ENCODE measurements at places on chromosomes 4 and X.

DNA sequence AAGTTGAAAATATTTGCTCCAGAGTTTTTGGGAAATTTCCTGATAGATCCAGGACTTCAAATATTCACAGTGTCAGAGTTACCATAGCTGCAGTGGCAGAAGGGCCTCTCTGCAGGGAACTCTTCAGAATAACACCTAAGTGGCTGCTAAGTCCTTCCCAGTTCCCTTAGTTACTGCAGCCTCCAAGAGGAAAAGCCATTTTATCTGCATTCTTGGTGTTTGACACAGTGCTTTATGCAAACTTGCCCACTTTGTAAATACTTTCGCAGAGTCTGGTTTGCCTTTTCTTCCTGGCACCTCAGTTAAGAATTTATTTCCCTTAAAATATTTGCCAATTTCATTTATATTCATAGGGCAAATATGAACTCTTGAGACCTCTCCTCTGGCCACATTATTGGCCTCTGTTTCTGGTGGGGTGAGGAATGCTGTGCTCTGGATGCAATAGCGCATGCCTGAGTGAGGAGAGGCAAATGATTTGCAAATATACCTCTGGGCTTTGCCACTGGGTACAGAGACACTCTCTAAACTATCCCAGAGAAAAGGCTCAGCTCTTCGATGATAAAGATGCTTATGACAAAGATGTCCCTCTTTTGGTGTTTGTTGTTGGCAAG, 566.3 kb upstream of the NR3C2 start:
- DNase-seq, result no peak

DNA sequence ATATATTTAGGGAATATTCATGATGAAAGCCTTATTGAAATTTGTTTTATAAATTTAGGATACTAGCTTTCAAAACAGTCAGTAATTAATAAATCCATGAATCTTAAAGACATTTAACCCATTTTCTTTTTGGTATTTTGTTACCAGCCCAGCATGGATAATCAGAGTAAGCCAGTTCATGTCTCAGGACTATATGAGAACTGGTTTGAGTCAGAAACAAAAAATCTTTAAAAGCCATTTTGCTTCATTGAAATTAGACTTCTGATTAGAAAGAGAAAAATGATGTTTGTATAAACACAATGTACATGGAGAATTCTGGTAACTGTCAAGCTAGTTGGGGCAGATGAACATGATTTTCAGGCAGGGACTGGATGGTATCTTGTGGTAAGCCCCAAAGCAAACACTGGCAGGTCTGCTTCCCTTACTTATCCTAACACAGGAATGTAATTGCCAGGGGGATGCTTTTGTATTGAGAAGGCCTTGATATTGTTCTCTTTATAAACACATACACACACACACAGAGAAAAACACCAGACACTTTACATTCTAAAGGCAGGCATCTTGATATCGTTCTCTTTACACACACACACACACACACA, 9.4 kb downstream of the ARHGAP10 start:
- DNase-seq, result no peak

- no peak for DNase-seq
Observed at GRCh38 chr4:184329659-184330400, 112.2 kb upstream of the ENPP6 start.

DNA sequence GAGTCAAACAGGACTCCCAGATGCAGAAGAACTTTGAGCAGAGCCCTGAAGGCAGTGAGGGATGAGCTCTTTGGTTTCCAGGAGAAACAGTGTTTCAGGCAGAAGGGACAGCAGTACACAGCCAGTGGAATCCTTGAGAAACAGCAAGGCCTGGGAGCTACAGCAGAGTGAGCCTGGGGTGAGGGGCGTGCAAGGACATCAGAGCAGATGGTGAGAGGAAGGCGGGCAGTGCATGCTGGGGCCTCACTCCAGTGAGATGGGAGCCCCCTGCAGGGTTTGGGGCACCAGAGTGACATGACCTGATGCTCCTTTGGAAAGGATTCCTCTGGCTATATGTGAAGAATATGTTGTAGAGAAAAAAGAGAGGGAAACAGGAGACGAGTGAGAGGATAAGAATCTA, 98.1 kb upstream of the EGFL6 start:
- DNase-seq, result no peak

GRCh38 chr4:154503598-154503997, 12.0 kb upstream of the DCHS2 start:
- DNase-seq, result peak; percentile 1

DNA sequence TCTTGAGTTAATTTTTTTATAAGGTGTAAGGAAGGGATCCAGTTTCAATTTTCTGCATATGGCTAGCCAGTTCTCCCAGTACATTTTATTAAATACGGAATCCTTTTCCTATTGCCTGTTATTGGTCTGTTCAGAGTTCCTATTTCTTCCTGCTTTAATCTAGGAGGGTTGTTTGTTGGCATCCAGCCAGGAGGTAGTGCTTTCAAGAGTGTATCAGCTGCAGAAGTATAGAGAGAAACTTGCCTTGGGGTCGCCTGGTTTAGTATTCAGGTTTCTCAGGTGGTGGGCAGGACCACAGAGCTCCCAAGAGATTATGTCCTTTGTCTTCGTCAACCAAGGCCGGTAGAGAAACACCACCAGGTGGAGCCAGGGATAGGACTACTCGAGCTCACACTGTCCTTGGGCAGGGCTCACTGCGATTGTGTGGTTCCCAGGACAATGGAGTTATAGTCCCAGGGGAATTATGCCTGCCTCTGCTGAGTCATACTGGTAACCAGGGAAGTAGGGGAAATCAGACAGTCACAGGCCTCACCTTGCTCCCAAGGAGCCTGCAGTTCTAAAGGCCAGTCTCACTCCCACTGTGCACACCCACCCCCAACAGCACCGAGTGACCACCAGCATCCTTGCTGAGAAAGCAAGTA, 168.1 kb downstream of the VSIG4 start:
- no peak for DNase-seq

GRCh38 chr4:188008377-188008776, 12.8 kb downstream of the ZFP42 start:
- DNase-seq, result peak; percentile 33

- DNase-seq, result peak; percentile 42
Observed at GRCh38 chr4:4289941-4290850, at the start of the genes LYAR and ZBTB49. Gene LYAR, minus strand, starts transcription at chr4:4290154. Its CDS starts 6,412 bp downstream, at chr4:4283742. Gene ZBTB49, plus strand, starts transcription at chr4:4290251. Its CDS starts 9,695 bp downstream, at chr4:4299946.

- no peak for DNase-seq
Observed at GRCh38 chr4:122775987-122776836, 43.7 kb downstream of the BBS12 start.

DNA sequence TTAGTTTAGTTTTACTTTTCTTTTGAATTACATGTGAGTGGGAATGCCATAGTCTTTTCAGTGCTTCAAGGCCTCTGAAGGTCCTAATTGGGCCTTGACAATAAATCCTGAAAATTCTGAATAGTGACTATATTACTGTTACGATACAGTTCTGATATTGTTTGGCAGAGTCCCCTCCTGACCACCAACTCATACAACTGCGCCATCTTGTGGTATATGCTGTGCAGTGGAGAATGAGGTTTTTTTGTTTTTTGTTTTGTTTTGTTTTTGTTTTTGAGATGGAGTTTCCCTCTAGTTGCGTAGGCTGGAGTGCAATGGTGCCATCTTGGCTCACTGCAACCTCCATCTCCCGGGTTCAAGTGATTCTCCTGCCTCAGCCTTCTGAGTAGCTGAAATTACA, 56.6 kb upstream of the CHRDL1 start:
- DNase-seq, result no peak

DNA sequence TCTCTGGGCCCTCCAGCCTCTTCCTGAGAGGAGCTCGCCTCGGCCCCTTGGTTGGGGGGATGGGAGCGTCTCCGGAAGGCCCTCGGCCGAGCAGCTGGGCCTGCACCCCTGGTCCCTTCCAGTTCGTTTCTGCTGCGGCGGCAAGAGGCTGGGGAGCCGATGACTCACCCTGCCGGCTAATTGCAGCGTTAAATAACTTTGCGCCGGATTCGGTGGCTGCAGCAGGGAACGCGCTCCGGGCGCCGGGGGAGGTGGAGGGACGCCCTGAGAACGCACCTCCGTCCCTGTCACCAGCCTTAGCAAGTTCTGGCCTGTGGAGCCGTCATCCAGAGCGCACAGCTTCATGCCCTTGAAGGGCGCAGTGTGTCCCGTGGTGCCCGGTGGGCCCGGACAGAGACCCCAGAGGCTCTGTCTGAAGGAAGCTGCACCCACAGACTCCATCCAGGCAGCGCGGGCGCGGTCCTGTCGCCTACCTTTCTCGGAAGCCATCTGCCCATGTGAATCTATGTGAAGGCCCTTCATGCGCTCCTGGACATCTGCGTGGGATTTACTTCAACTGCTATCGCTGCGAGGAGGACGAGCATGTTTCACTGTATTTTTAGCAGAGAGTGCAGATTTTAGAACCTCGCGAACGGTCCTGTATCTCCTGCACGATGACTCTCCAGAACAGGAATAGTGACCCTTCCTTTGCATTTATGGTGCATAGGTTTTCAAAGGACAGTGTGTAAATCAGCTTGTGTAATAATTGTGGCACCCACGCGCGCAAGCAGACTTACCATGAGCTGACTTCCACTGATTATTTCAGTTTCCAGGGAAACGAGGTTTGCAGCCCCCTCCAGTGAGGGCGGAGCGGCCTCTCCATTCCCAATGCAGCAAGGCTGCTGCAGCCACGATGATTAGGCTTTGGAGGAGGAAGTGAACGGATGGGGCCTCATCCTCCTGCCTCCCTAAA, 1.7 kb upstream of the TMEM271 start:
- DNase-seq, result no peak

GRCh38 chrX:103330681-103331288, 746 bp downstream of the TCEAL7 start:
- DNase-seq, result no peak

DNA sequence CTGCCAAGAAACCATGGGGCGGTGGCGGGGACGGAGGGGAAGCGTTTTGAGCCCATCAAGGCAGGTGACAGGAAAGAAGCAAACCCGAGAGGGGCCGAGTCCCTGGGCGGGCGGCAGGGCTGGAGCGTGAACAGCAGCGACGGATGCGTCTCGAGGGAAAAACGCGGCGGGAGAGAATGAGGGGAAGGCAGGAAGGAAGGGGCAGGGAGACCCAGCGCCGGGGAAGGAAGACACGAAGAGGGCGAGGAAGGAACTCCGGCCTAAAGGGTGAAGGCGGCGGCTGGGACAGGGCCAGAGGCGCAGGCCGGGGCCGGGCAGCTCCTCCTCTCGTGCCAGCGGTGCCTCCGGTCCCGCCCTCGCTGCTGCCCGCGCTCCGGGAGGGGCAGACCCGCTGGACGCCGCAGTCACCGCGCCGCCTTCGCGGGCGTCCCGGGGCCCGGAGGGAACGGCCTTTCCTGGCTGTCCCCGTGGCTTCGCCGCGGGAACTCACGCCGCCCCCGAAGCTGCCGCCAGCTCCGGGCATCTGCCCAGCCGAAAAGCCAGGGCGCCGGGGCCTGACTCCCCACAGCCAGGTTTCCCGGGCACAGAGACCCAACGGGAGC, 751 bp upstream of the RGS12 start:
- DNase-seq, result no peak

DNA sequence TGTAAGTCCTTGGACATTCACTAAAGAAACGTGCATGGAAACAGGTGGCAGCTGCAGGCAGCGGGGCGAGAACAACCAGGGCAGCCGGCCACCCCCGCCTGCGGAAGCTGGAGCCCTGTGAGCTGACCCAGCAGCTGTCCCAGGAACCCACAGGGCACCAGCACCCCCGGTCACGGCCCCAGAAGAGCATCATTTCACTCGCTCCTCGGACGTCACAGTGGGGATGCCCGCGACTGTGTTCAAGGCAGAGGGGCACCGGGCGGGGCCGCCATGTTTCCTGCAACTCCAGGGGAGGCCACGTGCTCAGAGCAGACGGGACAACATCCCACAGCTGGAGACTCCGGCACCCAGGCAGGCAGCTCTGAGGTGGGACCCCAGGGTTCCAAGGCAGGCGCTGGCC, 45.0 kb upstream of the CPLX1 start:
- no peak for DNase-seq

- DNase-seq, result no peak
Observed at GRCh38 chrX:71171110-71171801, 26.6 kb downstream of the NLGN3 start.

- no peak for DNase-seq
Observed at GRCh38 chrX:7876957-7877356, 34.0 kb downstream of the VCX start.

DNA sequence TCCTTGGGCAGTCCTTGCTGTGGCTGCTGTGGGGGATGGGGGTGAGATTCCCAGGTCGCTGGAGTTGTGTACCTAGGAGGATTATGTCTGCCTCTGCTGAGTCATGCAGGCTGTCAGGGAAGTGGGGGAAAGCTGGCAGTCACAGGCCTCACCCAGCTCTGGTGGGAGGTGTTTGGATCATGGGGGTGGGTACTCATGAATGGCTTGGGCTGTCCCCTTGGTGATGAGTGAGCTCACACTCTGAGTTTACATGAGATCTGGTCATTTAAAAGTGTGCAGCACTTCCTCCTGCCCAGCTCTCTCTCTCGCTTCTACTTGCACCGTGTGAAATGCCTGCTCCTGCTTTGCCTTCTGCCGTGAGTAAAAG, 24.6 kb upstream of the PDLIM3 start:
- DNase-seq, result peak; percentile 8
